ENCODE measurements at places on chromosomes 4 and X.

DNA sequence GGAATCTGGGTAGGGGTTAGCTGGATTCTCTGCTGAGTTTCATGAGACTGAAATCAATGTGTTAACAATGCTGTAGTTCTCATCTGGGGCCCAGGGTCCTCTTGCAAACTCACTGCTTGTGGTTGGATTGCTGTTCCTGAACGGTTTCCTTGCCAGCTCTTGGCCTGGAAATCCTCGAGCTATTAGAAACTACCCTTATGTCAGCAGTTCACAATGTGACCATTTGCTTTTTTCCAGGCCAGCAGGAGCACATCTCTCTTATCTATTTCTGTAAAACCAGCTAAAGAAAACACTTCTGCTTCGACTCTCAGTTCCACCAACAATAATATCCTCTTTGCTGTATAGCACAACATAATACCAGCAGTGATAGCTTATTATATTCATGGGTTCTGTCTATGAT lies 140.1 kb upstream of the TRAM1L1 start:
- no peak for DNase-seq

- no peak for DNase-seq
These were observed 82.3 kb upstream of the PPP2R3B start for GRCh38 chrX:468979-469378.

GRCh38 chrX:23884427-23885024 lies 23.2 kb downstream of the APOO start:
- no peak for DNase-seq

GRCh38 chr4:40453912-40454311 lies 118.8 kb downstream of the CHRNA9 start:
- no peak for DNase-seq

- DNase-seq = no peak
These were observed 42.1 kb upstream of the CENPU start for GRCh38 chr4:184775854-184776555.

DNA sequence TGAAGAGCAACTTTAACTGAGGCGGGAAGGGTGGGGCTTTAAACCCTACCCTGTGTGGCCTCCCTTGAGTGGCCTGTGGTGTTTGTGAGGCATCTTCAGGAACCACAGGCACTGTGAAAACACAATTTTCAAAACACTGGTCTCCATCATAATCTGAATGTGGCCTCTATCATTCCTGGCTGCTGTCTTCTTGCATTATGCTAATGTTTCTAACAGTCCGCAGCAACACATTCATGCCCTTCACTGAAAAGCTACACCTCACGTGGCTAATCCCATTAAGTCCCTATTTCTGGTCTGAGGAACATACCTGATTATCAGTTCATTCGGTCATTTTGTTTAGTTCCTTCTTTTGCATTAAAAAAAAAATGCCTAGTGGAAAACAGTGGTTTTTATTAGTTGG lies 94.6 kb downstream of the F11 start:
- DNase-seq = no peak

GRCh38 chr4:62676962-62677361 lies 1476.8 kb downstream of the ADGRL3 start:
- DNase-seq = no peak

GRCh38 chr4:39320381-39321115 lies 45.6 kb downstream of the RFC1 start:
- no peak for DNase-seq

DNA sequence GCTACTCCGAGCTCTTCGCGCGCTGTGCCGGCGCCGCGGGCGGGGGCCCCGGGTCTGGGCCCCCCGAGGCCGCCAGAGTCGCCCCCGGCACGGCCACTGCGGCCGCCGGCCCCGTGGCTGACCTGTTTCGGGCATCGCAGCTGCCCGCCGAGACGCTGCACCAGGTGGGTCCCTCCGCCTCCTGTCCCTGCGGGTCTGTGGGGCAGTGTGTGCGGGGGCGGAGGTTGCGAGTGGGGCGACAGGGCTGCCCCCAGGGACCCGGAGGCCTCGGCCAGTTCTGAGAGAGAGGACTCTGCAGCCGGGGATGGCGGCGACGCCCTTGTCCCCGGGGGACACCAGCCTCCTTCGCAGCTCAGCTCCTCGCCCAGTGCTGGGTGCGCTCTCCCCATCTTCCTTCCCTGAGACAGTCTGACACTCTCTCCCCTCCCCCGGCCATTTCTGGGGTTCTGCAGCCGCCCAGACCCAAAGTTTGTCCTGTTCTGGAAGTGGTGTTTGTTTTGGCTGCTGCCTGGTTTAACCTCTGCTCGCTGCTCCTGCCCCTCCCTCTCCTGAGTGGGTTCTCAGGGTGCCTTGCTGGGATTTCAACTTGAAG lies 609 bp downstream of the REPS2 start:
- DNase-seq = no peak

- no peak for DNase-seq
These were observed 27.9 kb upstream of the HERC6 start for GRCh38 chr4:88350786-88351185.

- no peak for DNase-seq
These were observed 264.0 kb upstream of the BOD1L1 start for GRCh38 chr4:13891544-13891939.

DNA sequence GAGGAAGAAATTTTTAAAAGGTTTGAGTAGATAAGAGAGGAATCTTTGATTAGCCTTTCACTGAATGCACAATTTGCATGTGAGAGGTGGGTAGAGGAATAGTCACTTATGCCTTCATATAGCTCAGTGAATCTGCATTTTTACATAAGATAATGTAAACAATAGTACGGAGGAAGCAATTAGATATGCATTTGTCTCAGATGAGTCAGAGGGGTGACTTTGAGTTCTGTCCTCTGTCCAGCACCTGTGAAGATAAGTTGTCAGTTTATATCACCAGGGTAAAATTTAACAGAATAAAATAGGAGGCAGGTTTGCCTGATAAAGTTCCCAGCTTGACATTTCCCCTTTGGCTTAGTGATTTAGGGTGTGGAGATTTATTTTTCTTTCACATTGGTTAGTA lies 841.9 kb downstream of the PCDH18 start:
- no peak for DNase-seq
